ENCODE measurements at places on chromosomes 7 and 10.

DNA sequence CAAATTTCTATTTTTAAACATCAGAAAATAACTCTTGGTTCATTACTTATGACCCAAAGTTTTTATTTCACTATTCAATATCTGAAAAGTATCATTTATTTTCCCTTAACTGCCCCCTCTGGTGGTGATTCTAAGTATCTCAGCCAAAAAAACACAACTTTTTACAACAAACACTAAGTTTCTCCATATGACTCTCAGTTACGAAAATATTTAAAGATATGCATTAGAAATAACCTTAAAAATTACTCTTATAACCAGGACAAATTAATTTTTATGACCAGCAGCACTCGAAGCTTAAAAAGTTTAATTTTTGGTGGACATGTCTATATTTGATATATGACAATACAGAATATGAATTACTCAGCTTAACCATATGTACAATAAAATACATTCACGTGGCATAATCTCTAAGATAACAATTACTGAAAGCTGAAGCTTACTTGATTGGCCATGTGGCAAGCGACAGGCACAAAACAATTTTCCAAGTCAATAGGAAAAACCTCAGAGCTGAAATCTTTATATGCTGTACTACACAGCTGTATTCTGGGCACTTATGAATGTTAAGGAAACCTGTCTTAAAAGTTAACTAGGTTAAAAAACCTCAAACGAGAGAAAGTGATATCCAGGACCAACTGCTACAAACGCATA lies 2.3 kb downstream of the HNRNPA2B1 start:
- peak; percentile 48 for DNase-seq

- no peak for DNase-seq
Observed at GRCh38 chr10:9076066-9076465, 1021.6 kb downstream of the GATA3 start.

- DNase-seq, result no peak
Observed at GRCh38 chr7:116698930-116699721, 27.1 kb downstream of the MET start.

GRCh38 chr10:5532307-5532605 lies 7.5 kb downstream of the CALML3 start:
- DNase-seq, result no peak

GRCh38 chr10:107415446-107415845 lies 250.9 kb upstream of the SORCS1 start:
- no peak for DNase-seq

DNA sequence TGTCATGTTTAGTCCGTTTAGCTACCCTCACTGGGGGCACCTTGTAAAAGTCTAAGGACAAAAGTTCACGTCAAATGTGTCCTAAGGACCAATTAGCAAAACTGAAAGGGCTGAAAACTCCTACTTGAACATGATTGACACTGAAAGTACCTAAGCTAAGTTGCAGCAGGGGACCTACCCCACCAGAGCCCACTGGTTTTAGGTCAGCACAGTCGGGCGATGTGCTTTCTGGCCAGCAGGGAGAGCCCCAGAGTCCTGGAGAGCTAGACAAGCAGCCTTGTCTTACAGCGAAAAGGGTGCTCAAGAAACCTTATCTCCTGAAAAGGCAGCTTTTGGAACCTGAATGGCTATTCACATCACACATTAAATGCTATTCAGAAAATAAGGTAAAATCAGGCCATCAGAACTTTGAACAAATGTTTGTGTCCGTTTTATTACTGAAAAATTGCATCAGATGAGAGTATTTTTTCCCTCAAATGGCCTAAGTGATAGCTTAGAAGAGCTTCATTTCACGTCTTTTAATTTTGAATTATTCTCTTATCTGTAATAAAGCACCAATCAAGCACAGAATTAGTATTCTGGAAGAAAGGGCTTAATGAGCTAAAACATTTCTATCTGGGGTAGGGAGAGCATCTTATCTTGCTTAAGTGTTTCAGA lies 52.2 kb upstream of the MKI67 start:
- peak; percentile 4 for DNase-seq

- no peak for DNase-seq
Observed at GRCh38 chr7:71753956-71754664, 622.2 kb downstream of the GALNT17 start.

GRCh38 chr7:155532792-155533119 lies 13.6 kb downstream of the CNPY1 start:
- no peak for DNase-seq

DNA sequence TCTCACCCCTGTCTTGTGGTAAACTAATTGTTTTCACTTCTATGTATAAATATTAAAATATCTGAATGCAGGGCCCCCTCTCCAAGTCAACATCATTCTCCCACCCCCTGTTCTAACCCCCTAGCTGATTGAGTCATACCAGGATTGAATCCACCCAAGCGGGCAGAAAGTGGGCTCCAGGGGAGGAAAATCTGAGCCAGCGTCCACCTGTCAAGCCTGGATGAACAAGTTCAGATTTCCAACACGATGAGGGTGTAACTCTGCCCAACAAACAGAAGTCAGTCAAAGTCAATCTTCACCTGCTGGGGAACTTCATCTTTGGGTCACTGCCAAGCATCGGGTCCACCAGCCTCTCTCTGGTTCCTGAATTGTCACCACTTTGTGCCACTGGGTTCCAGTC lies 162.9 kb upstream of the CELF2 start:
- DNase-seq, result no peak

DNA sequence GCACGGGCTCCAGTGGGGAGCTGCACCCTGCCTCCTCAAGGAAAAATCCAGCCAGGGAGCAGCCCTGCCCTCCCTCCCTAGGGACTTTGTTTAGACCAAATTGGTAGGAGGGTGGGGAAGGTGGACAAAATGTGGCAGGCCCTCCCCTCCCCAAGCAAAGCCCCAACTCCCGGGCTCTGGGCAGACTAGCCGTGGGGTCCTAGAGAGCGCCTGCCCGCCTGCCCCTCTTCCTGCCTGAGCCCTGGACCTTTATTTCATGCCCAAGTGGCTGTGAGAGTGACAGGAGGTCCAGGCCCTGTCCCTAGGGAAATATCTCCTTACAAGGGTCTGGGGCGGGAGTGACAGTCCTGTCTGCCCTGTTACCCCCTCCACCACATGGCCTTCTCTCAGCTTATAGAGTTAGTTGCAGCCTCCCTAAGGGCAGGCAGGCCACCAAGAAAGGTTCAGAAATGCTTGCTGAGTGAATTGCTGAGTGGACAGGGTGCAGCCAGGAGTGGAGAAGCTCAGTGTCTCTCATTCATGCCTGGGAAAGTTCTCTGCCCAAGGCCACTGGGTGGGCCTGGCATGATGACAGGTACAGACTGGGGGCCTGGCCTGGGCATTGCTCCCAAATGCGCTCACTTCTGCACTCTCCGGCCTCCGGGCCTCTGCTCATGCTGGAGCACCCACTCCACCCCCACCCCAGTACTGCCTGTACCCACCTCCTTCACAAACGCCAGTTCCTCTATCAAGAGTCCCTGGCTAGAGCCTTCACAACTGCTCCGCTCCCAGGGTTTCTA lies 25.2 kb downstream of the DNAJB12 start:
- no peak for DNase-seq

DNA sequence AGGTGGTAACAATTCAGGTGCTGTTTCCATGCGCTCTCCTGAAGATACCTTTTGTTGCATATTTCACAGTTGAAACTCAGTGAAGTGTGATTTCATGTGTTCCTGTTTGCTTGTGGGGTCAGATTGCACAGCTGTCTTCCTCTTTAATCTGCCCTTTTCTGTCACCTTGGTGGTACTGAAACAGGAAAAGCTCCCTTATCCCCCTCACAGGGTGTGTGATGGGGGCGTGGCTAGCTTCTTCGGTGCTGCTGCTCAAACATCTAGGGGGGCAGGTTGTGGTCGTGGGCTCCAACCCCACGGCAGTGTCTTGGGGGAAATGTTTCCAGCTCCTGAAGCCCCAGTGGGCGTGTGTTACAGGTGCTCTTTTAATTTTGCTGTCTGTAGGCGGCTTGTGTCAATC lies 107.4 kb upstream of the KLF14 start:
- no peak for DNase-seq

DNA sequence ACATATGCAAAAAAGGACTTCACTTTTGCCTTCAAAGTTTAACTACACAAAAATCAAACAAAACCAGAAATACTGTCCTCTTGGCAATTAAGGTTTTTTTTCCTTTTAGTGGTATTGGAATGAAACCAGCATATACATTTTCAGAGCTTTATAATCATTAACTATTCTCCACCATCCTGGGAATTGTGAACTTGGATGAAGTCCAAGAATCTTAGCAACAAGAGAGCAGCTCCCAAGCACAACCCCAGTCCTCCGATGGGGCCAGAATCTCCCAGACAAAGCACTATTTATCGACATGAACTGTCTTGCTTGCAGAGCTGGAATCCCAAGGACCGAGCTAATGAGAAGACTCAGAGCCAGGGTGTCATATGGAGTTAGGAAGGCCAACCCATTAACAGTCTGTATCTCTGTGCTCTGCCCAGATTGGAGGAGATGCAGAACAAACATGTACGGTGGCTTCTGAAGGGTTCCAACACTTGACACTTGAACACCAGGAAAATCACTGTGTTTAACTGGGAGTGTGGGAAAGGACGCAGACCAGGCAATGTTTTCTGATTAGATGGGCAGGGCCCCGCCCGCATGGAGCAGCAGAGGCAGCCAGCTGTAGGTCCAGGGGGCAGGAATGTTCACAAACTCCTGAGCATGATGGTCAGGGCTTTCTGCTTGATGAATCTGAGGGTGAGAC lies 35.5 kb downstream of the PPP1R3C start:
- peak; percentile 64 for DNase-seq

DNA sequence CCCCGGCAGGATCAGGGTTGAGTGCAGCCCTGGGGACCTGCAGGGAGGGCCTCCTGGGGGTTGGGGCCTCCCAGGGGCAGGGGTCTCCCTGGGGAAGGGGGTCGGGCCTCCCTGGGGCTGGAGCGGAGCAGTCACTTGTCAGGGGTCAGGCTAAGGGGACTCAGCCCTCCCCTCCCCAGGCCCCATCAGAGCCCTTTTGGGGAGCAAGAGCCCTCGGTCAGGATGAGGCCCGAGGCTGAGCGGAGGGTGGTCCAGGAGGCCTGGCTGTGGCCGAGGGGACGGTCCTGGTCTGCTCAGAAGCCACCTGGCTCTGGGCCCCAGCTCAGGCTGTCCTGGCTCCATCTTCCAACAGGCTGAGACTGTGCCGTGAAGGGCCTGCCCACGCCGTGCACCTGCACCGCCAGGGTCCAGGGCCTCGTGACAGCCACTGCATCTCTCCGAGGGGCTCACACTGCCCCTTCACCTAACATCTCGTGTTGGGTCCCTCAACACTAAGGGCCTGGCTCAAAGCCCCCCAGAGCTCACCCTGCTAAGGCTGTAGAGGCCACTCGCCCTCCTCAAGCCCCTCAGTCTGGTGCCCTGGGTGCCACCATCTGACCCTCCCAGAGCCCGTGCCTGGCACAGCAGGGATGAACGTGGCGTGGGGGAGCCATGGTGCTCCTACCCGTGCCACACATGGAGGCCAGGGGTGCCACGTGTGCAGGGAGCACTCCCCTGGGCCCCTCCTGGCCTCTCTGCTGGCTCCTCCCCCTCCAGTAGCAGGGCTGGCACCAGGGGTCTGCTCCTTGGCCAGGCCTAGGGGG lies 12.9 kb downstream of the BHLHA15 start:
- DNase-seq, result no peak

Measured in EH (cell line).